ENCODE measurements at places on chromosomes 1 and 21. TPM values are rescaled to one million over a fixed set of nuclear protein-coding genes. Genes with fewer than 3 reads are reported as not detected.

Gene OR2T35
- not detected for polyA plus RNA-seq

DNA sequence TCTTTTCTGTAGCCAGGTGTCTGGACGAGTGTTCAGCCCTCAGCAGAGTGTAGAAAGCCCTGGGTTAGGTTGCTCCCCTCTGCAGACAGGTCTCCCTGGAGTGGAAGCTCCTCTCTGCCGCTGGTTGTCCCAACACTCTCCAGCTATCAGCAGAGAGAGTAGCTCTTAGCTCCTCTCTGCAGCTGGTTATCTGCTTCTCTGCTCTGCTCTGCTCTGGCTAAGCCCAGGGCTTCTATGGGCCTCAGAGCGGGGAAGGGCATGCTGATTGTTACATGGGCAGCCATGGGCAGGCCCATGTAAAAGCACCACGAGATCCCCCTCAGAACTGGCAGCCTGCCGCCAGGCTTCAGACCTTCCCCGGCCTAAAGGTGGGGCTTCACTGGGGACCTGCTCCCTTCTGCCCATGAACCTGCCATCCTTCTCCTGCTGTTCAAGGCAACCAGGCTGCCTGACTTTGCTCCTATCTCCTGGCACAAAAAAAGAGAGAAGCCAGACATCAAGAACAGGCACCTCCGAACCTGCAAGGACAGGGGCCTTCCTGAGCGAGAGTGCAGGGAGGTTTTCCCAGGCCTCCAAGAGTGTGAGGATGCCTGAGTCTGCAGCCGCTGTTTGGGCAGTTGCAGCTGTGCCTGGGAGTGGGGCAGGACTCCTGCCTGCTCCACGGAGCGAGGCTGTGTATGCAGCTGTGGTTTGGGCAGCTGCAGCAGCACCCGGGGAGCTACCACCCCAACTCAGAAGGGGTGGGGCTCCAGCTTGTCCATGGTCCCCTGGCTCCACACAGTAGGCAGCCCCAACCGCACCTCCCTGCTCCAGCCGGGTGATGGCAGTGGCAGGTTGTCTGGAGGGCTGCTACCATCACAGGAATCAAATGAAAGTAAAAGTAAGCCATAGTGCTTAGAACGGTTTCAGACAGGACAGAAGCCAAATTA lies 973.7 kb downstream of the LTN1 start:
- DNase-seq, result no peak

- no peak for DNase-seq
These were observed 2.4 kb upstream of the COL11A1 start for GRCh38 chr1:103110701-103111100.

- peak; percentile 8 for DNase-seq
These were observed 157.3 kb downstream of the KCNJ6 start for GRCh38 chr21:37758982-37759381.

Gene CKS1B
- not detected for polyA plus RNA-seq

GRCh38 chr1:205541161-205541886 lies 36.9 kb downstream of the CDK18 start:
- DNase-seq, result no peak

GRCh38 chr1:899636-900317 lies 23.9 kb upstream of the SAMD11 start:
- DNase-seq, result no peak

Gene SLAMF7
- polyA plus RNA-seq, result not detected
